ENCODE measurements at places on chromosomes 5 and 9.

DNA sequence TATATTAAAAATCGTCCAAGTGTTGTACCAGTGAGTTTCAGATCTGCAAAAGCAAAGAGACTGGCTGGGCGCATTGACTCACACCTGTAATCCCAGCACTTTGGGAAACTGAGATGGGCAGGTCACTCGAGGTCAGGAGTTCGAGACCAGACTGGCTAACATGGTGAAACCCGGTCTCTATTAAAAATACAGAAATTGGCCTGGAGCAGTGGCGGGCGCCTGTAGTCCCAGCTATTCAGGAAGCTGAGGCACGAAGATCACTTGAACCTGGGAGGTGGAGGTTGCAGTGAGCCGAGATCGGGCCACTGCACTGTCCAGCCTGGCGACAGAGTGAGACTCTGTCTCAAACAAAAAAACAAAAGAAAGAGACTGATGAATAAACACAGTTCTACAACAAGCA, 18.3 kb upstream of the B4GALT1 start:
- DNase-seq = no peak

DNA sequence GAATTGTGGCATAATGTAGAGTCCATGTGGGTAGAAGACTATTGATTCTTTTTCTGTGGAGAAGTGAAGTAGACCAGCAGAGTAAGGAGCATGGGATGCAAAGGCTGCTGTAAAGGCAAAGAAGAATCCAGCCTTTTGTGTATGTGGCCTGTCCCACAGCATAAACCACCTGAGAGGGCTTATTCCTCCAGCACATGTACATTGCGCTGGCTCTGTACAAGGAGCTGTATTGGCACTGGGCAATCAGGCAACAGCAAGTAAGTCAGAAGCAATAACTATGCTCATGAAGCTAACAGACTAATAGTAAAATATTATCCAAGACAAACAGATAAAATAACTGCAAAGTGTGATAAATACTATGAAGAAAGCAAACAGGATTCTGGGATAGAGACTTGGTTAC, 86.2 kb downstream of the LURAP1L start:
- no peak for DNase-seq

DNA sequence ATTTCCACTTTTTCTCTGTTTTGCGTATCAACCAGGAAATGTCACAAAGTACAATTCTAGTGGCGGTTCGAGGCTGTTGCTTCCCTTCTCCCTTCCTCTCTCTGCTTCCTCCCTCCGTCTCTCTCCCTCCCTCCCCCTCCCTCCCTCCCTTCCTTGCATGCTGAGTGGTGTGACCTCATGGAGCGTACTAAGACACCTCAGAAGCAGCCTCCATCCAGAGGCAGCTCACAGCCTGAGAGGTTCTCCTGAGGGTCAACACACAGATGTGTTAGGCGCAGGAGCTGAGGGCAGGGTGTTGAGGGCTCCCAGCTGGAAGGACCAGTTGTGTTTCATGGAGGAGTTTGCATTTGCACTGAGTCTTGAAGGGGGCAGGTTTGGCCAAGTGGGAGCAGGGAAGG, 57.7 kb downstream of the COL5A1 start:
- DNase-seq = no peak

DNA sequence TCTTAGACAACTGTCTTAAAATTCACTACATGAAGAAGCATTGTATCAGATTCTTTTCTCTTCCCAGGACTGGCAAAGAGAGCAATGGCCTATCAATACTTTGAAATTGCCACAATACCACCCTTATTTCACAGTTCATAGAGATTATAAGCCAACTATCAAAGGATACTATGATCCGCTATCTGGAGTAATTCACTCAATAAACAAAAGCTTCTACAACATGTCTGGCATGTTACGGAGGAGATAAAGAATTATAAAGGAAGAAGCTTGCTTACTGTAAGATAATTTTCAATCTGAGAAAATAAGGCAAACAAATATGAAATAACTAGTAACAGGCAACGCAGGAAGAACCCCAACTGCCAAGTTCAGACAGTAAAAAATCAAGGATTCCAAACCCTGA, 114.8 kb downstream of the GNAQ start:
- DNase-seq = no peak

DNA sequence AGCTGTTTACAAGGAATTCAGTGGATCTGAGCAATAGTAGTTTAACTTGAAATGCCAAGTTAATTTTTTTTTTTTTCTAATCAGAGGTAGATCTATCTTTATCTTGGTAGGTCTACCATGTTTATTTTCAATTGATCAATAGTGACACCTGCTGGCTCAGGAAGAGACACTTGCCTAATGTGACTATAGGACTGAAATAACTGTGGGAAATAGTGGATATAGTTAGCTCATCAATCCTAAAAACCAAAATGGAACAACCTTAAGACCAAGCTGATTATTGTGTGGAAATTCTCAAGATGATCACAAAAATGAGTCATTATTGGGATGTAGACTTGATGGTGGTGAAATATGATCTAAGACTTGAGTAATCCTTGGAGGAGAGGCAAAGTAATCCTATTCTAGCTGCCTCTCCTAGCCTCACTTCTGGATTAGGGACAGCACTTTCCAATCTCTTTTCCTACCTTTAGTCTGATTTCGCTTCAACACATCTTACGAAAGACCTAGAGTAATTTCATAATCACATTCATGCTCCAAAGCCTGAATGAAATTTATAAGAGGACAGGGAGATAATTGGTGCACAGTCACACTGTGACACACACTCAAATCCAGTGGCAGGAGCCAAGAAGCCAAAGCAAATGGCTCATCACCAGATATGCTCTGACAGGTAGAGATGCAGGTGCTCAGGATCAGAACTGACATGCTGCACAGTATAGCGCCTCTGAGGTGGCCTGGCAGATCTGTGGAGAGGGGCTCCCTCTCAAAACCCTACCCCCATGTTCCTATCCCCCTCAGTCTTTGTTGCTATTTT, 156.3 kb downstream of the HMHB1 start:
- no peak for DNase-seq

DNA sequence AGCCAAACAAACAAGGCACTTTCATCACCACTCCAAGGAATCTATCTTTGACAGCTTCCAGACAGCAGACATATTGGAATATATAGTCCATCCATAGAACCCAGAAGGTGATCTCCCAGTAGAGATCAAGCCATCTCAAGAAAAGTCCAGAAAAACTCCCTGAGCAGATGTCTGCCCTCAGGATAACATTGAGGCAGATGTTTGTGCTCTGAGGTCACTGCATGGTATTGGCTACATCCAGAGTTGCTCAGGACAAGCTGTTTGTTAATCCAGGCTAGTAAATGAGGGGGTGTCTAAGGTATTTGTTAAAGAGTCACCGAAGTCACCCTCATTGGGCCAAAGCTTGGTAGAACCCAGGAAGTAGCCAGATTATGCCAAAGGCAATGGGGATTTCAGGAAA, 556.3 kb upstream of the KLF4 start:
- no peak for DNase-seq

DNA sequence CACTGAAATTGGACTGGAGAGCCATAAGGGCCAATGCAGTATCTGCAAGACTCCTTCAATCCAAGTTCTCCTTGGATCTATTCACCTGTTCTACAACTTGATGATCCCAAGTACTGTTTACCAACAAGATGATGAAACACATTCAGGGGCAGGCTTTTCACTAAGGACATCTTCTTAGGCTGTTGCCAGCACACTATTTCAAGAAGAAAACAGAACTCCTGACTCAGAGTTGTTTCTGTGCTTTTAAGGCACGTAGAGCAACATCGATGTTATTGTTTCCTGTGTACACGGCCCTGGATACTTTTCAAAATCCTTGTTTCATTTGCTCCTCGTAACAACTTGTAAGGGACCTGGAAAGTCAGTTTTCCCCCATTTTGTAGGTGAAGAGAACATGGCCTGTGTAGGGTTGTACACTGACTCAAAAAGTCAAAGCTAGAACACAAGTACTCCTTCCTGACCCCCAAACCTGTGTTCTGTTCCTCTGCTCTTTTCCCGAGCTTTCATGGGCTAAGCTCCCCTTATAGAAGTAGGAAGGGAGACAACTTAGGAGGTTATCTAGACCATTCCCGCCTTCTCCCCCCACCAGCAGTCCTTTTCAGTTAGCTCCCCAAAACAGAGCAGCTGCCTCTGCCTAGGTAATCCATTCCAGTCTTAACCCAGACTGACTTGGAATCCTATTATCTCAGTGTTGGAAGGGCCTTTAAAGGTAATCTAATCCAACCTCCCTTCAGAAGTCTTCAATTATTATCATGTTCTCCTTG, 5.2 kb upstream of the MGAT1 start:
- no peak for DNase-seq

GRCh38 chr5:124206540-124206939, 539.9 kb downstream of the ZNF608 start:
- DNase-seq = no peak

DNA sequence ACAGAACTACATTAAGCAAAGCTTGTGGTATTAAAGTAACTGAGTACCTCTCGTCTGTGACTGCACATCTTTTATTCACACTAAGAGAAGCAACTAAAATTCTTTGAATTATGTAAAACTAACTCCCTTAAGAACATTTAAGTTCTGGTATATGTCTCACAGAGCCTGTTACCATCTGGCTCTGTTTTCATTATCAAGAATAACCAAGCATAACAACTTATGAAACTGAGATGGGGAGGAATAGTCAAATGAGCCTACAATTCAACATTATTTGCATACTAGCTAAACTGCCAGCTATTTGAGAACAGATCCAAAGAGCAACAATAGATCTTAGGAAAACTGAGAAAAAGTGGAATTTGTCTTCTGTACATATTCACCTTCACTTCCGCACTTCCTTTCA, 25.3 kb upstream of the ISOC1 start:
- no peak for DNase-seq

DNA sequence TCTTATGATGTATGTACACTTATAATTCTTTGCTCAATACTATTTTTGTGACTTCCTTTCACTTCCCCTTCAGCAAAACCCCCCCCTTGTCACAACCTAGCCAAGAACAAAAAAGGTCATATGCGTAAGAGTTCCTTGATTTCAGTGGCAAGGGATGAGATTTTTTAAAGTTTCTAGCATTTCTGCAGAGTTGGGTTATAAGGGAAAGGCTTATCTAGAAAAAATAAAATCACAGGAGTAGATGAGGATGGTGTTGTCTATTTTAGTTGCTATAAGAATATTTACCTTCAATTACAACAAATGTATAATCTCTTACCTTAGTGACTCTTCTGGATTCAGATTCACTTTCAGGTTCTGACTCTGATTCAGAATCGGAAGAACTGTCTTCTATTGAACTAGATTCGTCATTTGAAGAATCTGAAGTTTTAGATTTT, 184.6 kb downstream of the AP3B1 start:
- DNase-seq = no peak

DNA sequence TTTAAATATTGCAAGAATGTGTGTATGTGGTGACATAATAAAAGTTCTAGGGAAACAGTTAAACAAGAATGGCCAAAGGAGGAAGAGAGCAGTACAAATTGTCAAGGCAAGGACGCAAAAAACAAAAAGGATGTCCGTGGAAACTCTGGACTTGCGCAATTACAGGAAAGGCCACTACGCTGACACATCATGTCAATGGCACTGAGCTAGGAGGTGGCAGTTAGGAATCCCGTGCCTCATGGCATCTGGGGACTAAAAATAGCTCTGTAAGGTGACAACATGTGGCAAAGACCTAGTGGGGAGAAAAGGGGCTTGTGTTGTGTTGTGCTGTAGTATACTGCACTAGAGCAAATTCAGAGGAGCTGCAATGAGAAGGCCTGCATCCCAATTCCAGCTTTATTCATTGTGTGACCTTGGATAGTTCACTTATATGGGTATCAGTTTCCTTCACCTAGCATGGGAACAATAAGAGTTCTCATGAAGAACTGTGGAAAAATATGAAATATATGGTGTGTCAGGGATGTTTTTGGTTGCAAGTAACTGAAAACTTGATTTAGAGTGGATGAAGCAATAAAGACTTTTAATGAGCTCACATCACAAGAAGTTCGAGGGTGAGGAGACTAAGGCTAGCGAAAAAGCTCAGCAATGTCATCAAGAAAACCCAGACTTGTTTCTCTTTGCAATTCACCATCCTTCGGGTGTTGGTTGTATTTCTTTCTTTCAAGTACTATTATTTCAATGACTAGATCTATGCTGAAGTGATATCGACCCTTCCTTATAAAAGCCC, 124.1 kb upstream of the STC2 start:
- no peak for DNase-seq

- peak; percentile 51 for DNase-seq
These were observed 745 bp downstream of the GADD45G start for GRCh38 chr9:89605465-89606048.

- DNase-seq = no peak
These were observed 40.5 kb upstream of the TMC1 start for GRCh38 chr9:72480921-72481320.

DNA sequence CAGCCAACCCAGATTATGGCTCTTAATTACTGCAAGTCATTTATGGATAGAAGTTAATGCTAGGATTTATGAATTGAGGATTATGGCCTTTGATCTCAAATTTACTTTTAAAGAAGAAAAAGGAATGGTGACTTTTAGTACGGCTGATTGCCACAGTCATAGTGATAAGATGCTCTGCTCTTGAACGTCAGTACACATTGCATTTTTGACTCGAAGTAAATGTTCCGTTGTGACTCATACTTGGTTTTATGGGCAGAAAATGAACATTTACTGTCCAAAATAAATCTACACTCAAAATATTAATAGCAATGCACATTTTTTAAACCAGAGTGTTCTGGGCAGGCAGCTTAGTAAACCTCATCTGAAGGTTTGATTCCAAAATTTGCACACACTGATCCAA, 830 bp downstream of the ADAMTSL1 start:
- no peak for DNase-seq

- no peak for DNase-seq
These were observed 1724.7 kb upstream of the WWC1 start for GRCh38 chr5:166566725-166567124.

- no peak for DNase-seq
These were observed 208.0 kb upstream of the ANKH start for GRCh38 chr5:15079566-15079965.

GRCh38 chr9:132486706-132487350, 76.8 kb downstream of the CFAP77 start:
- peak; percentile 13 for DNase-seq

DNA sequence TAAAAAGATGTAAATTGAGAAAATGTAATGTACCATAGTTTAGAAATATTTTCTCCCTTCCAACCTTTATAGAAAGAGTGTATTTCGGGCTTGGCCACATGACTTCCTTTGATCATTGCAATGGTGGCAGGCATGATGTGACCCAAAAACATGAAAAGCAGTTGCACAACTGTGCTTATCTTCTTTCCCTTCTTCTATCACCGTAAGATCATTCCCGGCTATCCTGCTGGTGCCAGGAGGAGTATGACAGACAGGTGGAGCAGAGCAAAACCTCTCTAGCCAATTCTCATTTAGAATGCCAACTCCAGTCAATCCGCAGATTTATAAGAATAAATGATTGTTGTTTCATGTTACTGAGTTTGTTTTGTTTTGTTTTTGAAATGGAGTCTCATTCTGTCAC, 10.6 kb upstream of the TESK1 start:
- no peak for DNase-seq

- DNase-seq = no peak
These were observed 75.4 kb upstream of the ARAP3 start for GRCh38 chr5:141757402-141757801.

- DNase-seq = no peak
These were observed 164.3 kb downstream of the MUSK start for GRCh38 chr9:110832926-110833325.

Data from stimulated activated CD4-positive, alpha-beta T cell treated with anti-CD3 and anti-CD28 coated beads, Interleukin-12 subunit alpha, Interleukin-12 subunit beta, amount 100 ng/mL, for 48 hours (primary cell).